ENCODE measurements at places on chromosomes 11 and 22. TPM values are rescaled to one million over a fixed set of nuclear protein-coding genes. Genes with fewer than 3 reads are reported as not detected.

GRCh38 chr11:67584205-67584880 lies 731 bp downstream of the GSTP1 start:
- peak; percentile 90 for DNase-seq

DNA sequence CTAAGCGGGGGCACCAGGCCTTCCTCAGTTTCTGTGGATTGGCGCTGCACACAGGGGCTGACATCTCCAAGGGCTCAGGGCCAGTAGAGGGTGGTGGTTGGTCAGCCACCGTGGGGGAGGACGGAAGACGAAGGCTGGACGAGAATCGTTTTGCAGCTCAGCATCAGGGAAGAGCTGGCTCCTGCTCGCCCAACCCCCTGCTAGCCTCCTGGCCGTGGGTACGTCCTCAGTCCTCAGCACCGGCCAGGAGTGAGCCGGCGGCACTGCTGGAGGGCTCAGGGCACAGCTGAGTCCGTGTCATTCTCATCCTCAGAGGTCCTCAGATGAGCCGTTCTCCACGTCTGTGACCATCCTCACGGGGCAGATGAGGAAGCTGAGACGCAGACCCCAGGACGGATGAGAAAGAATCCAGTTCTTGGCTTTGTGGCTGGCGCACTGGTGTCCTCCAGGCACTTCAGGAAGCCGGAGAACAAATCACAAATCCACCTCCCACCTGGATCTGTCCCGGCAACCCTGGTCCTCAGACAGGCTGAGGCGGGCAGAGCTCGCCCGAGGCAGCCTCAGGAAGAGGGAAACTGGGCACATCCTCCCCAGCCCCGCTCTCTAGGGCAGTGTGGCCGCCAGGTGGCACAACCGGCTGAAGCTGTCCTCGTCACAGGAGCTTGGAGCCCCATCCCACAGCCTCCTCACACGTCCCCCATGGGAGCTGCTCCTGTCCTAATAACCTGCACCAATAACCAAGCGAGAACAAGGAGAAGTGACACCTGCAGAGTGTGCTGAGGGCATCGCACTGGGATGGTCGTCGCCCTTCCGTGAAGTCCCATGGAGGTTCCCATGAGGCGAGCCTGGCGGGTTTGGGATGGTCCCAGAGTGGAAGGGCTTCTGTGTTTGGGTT lies 393.7 kb downstream of the BRD1 start:
- DNase-seq, result no peak

DNA sequence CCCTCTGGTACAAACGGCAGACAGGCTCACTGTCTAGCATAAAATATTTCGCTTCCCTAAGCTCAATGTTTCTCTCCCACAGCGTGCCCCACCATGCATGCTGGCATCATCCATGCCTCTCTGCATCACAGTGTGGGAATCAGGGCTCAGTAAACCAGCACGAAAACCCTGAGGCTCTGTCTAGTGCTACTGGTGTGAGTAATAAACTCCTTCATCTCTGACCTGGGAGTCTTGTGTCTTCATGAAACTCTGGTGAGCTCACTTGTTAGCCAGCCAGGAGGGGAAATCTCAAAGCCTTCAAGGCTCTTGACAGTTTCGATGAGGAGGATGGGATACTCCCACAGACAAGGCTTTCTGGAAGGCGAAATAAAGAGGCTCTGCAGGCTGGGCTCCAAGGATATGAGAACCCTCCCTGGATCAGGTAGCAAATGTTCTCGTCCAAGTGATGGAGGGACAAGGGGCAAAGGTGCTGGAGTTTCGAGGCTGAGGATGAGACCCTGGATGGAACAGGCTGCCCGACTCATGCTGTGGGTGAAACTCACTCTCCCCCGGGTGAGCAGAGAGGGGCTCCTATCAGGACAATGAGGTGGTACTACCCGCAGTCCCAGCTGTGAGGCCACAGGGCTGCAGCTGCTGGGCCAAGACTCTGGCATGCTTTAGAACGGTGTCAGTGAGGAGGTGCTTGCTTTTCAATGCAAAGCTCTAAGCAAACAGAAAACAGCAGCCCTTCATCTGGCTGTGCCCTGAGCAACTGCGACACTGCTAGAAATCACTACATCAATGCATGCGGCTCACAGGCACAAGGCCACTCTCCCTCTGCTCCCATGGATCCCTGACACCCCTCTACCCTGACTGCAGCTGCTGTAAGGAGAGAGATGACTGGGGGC lies 69.3 kb downstream of the SHANK2 start:
- peak; percentile 38 for DNase-seq

DNA sequence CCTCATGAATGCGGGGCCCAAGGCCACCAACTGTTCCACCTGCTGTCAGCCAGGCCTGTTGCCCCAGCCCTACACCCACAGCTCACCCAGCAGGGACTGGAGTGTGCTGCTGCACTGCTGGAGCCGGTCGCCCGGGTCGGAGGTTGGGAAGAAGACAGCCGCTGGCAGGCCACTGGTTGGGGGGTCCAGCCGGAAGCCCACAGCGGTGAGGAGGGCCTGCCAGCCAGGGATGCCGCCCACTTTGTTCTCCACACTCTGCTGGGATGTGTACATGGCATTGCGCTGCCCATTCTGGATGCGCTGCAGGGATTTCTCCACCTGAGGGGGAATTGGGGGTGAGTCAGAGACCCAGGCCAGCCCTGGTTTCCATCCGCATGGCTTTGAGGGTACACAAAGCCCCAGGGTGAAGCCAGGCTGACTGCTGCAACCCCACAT lies 74.2 kb upstream of the PITPNB start:
- DNase-seq, result no peak

Gene ACRV1
- not detected for total RNA-seq

DNA sequence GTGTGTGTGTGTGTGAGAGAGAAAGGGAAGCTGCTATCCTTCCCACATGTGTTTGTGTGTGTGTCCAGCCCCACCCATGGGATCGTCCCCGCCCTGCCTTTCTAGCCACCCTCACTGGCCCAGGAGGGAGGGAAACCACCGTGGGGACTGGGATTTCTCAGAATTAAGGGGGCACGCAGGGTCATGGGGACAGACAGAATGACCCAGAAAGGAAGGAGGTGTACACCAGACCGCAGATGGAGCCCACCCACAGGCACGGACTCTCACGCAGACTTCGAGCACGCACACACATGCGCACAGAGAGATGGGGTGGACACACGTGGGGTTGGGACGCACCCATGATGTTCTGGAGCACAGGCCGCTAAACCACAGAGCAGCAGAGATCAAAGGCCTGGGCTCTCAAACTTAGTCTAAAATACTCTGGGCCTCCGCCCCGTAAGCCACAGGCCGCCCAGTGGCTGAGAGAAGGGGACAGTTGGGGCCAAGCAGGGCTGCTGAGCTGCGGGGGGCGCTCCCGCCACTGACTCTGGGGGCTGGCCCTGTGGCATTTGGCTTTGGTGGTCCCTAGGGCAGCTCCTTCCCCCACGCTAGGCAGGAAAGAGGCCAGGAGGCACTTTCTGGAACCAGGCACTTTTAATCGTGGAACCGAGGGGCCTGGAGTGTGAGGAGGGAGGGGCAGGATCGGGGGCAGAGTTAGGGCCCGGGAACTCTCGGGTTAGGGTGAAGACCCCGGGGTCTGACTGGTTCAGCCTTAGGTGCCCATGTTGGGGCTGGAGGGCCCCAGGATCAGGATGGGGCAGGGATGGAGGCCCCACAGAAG lies 1.5 kb downstream of the IFITM5 start:
- peak; percentile 60 for DNase-seq

Data from aorta (tissue), 5 donors.